COR-L47 (cell line): ENCODE measurements at places on chromosomes 6 and 20.

DNA sequence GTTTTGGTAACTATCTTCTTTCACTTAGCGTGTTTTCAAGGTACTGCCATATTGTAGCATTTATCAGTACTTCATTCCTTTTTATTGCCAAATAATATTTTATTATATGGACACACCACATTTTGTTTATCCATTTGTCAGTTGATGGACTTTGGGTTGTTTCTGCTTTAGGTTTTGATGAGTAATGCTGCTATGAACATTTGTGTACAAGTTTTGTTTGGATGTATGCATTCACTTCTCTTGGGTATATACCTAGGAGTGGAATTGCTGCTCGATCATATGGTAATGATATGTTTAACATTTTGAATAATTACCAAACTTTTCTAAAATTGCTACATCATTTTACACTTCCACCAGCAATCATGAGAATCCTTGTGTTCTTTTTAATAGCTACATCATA is 6.4 kb upstream of the SLC22A7 start:
- no peak for DNase-seq

DNA sequence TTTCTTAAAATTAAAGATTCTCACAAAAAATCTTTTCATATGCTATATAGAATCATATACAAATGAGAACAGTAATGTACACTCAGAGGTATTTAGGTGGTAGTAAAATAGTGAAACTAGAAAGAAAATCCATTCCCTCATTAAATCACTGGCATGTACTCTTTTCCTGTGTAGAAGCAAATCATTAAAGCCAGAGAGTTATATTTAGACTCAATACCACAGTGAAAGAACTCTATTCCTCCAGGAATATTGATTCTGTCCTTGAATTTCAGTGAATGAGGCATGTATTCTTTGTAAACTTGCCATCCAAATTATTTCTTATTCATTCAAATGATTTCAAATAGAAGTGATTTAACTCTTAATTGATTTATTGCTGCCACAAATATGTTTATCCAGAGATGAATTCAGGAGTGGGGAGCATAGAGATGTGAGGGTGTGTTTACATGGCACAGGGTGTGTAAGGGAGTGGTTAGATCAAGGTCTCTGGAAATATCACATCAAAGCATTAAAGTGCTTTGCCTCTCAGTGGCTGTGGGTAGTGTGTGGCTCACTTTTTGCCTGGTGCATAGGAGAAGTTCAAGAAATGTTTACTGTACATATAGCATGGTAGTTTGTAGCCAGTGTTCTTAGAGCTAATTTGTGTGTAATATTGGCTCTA is 141.2 kb downstream of the FAM83B start:
- no peak for DNase-seq

- no peak for DNase-seq
These were observed 371.9 kb upstream of the ID4 start for GRCh38 chr6:19465256-19465655.

GRCh38 chr20:47133809-47134456 is 222.6 kb downstream of the ZMYND8 start:
- no peak for DNase-seq

- no peak for DNase-seq
These were observed 57.2 kb downstream of the TRAM2 start for GRCh38 chr6:52519618-52520017.

DNA sequence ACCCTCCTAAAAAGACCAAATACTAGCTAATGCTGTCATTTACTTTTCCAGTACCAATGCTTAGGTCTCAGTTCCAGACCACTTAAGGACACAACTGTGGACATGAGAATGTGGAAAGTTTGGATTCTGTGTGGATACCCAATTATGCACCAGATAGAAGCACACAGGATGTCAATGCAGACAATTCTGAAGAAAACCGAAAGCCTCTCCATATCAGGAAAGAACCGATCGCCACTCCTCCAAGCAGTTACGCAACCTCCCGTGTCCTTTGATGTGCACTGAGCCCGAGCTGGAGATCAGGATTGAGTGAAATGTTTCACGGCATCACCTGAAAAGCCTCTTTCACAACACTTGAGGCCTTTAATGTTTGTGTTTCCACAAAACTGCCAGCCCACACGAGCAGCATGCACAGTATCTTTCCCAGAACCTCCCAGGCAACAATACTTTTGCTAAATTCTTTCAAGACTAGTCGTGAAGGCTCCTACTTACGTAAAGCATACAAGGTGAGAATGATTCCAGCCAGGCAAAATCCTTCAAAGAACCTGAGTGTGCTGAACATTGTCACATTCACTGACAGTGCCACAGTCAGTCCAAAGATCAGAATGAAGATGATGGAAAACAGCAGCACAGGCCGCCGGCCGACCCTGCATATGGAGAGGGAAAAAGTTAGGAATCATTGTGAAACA is 47.0 kb downstream of the SLC22A23 start:
- no peak for DNase-seq

- no peak for DNase-seq
These were observed 38.3 kb upstream of the MRPS18A start for GRCh38 chr6:43725643-43726580.
